Right cardiac atrium (tissue), 5 donors: ENCODE measurements at places on chromosomes 3 and 15.

DNA sequence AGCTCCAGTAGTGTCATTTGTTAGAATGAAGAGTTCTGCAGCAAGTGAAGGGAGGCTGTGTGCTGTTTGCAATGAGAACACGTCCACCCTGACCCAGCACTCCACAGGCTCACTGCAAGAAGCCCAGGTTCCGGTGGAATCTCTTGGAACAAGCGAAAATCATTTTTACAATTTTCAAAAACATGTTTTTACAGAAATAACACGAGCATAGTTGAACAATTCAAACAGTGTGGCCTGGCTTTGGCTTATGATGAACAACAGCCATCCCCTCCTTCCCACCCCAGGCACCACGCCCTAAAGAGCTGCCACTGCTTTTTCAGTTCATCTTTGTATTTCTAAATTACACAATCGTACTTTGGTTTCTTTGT, 59.5 kb upstream of the KY start:
- no peak for DNase-seq

DNA sequence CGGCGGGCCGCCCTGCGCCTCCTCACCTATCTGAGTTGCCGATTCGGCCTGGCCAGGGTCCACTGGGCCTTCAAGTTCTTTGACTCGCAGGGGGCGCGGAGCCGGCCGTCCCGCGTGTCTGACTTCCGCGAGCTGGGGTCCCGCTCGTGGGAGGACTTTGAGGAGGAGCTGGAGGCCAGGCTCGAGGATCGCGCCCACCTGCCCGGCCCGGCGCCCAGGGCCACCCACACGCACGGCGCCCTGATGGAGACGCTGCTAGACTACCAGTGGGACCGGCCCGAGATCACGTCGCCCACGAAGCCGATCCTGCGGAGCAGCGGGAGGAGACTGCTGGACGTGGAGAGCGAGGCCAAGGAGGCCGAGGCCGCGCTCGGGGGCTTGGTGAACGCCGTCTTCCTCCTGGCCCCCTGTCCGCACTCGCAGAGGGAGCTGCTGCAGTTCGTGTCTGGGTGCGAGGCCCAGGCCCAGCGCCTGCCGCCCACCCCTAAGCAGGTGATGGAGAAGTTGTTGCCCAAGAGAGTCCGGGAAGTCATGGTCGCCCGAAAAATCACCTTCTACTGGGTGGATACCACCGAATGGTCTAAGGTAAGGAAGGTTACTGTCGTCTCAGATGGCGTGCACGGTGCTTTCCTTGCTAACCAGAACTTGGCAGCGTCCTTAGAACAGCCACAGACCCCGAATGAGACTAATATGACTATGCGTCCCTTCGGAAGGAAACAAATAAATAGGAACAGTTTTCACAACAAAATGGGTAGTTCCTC, 567 bp downstream of the TICRR start:
- DNase-seq = peak; percentile 66

DNA sequence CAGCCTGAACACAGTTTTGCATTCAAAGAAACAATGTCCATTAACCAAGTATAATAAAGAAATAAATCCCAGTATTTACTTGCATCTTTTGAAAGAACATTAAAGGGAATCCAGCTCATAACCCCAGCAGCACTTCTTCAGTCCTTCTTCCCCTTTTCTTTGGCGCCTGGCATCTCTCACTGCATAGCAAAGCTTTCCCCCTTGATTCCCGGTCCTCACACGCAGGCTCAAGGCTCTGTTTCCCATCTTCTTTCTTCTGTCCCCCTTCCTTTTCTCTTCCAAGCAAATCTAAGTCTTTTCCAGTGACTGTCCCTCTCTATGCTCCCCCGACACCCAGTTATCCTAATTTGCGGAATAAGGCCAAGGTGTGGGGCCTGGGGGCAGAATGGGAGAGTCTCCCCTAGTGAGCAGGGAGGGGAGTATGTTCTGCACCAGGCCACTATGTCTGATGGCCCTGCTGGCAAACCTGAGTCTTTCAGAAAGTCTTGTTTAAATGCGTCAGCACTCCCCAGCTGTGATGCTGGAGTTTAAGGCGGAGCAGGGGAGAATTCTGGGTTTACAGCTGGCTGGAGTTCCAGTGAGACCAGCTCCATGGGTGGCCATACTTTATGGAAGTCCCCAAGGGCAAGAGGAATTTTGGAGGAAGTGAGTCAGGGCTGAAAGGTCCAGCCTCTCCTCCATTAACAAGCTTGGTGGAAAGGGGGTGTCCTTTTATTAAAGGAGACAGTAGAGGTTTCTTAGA, 42.1 kb downstream of the GOLGA6A start:
- peak; percentile 60 for DNase-seq

DNA sequence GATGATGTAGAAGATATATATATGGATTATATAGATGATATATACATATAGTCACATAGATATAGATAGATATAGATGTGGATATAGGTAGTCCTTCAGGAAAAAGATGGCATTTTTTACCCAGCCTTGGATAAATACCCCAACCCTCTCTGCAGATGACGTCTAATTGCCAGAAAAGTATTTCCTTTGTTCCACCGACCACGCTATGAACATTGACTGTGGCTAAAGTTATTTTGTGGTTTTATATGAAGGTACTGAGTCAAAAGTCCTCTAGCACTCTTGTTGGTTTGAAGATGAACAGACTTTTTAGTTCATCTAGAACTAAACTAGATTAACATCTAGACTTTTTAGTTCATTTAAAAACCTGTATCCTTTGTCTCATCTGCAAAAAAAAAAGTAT, 207.7 kb downstream of the PLOD2 start:
- no peak for DNase-seq

DNA sequence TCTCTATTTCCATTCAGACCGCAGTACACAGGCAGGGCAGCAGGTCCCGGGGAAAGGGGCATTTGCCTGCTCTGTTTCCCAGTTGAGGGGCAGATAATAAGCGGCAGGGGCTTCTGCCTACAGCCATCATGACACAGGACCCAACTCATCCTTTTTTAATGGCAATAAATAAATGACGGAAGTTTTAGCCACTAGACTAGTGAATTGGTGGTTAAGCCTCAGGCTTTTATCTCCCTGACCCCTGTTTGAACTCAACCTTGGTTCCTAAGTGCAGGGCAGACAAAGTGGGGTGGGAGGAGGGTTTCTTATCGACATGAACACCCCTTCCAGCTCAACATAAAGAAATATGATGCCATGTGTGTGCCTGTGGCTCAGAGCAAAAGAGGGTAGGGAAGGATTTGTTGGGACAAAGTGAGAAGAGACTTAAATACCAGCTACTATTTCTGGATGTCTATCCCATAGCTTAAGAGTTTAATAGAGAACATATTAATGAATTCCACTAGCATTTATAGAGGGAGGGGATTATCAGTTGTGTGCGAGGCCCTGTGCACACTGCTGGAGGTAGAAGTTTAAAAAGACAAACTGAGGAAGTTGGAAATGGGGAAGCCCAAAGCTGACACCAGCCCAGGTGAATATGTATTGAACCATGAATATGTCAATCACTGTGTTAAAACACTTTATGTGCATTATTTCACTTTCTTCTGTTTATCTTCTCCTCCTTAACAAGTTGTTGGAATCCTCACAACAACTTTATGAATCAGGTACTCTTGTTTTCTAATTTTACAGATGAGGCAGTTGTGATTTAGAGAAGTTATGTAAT, 939.4 kb downstream of the MCTP2 start:
- no peak for DNase-seq

DNA sequence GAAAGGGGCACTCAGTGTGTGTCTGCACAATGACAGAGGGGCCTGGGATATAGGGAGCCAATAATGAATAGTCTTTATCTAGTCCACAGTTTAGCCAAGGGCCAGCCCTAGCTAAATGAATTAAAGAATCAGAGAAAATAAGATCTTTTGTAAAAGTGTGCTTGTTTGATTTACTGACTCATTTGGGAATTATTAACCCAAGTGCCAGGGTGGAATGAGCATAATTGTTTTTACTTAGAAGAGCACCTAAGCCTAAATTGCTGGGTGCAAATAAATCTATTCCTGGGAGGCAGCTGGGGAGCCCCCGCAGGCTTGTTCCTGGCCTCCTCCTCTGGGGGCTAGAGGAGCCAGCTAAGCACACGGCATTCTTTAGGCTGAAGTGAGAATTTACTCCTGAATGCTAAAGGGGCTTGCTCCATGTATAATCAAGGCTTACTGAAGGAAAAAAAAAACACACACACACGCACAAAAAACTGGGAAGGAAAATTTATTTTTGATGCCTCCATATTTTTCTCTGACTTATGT, 405.3 kb upstream of the SUCLG2 start:
- no peak for DNase-seq

DNA sequence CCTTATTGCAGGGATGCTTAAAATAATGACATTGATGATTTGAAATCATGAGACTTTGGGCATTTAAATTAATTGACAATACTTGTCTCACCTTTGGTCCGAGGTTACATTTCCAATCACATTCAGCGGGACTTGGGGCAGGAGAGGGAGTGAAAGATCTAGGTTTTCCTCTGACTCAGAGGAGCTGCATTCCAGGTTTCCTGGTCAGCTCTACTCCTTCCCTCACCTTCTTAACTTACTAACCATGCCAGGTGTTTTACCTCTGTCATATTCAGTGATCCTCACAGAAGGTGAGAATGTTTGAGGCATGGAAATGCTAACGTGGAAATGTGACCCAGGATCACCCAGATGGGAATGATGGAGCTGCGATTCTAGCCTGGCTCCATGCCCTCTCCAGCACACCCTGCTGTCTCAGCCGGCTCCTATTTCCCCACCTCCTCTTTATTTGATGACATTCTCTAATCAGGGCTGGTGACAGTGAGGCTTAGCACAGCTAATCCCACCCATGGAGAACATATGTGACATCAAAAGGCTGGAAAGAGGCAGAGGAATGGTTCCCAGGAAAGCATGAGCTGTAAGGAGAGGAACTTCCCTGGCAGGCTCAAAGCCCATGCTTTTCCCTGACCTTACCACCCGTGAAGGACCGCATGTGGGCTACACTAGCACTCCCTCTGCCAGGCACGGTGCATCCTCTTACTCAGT, 38.7 kb downstream of the THSD4 start:
- no peak for DNase-seq

- DNase-seq = no peak
Measured at GRCh38 chr3:37375184-37376127, 201.1 kb upstream of the LRRFIP2 start.

GRCh38 chr3:30554317-30554690, 52.1 kb upstream of the TGFBR2 start:
- DNase-seq = no peak

DNA sequence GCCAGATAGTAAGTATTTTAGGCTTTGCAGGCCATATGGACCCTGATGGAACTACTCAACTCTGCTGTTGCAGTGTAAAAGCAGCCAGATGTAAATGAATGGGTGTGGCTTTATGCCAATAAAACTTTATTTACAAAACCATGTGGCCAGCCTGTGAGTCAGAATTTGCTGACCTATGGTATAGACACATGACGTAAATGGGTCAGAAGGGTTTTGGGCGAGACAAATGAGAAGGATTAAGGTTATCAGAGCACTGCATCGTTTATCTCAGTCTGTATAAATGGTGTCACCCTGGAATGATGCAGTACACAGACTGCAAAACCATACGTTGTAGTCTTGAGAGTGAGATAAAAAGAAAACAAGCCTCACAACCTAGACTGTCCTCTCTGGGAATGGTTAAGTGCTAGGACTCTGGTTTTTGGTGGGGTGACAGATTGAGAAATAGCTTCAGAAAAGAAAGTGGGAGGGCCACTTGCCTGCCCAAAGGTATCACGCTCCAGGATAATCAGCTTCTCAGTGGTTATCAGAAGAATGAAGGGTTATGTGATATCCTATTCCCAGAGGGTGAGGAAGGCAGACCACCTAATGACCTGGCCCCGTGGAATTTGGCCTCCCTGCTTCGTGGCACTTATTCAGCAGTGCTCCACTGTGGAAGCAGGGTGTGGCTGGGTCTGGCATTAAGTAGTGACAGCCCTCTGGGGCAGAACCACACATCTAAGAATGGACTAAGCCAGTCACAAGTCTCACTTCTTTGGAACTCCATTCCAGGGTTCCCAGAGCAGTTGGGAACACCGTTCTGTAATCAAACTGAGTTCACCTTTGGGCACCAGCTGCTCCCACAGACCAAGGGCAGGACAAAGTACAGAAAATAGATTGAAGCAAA, 46.1 kb downstream of the ABHD5 start:
- no peak for DNase-seq

- peak; percentile 82 for DNase-seq
Measured at GRCh38 chr3:127701280-127701911, 28.6 kb downstream of the ABTB1 start.

- no peak for DNase-seq
Measured at GRCh38 chr3:98902351-98902740, 851 bp upstream of the DCBLD2 start.

DNA sequence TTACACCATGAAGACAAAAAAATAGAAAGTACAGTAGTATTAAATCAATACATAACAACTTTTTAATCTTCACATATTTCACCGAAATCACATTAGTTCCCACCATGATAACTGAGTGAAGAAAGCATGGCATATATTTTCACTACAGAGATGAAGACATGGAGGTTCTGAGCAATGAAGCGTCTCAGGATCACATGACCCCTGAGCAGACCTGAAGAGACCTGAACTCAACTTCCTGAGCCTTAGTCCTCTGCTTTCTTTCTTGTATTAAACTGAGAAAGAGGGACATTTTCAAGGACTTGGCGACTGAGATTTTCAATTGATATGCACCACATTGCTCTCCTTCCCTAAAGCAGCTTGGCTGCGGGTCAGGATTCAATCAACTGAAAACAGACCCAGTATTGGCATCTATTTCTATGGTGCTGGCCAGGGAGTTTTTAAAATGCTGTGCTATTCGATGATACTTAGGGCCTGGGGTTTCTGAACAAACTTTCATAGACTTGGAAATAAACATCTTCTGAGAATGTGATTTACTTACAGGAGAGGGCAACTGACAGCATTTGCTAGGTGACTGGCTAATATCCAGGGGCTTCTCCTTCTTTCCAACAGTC, 165.1 kb downstream of the LSAMP start:
- DNase-seq = no peak
